AG04450 (cell line): ENCODE measurements at places on chromosomes 13 and 19. TPM values are rescaled to one million over a fixed set of nuclear protein-coding genes. Genes with fewer than 3 reads are reported as not detected.

The APOE gene
- 5.9 and 7.2 TPM in 2 replicates for polyA plus RNA-seq

DNA sequence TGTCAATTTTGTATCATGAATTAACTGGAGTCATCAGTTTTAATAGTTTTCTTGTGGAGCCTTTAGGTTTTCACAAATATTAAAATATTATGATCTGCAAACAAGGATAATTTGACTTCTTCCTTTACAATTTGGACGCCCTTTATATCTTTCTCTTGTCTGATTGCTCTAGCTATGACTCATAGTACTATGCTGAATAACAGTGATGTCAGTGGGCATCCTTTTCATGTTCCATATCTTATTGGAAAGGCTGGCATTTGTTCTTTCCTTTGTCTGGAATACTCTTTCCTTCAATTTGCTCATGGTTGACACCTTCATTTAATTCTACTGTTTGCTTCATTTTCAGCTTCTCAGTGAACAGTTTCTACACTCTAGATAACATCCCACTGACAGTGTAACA, 1129.3 kb downstream of the SLITRK5 start:
- DNase-seq, result no peak

DNA sequence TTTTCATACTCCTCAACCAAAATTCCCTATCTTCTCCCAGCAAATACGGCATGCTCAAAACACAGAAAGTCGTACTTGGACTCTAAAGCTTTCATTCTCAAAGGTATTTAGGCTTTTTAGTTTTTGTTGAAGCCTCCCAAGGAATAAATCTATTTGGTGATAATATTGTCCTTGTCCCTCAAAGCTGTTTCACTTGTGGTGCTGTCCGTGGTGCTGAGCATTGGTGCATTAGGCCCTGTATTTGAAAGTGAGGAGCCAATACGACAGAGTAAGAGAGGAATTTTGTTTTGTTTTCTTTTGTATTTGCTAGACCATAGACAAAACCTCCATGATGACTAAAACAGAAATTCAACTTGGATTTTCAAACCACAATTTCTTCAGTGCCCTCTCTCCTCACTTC, 3.2 kb upstream of the LGALS13 start:
- DNase-seq, result no peak

GRCh38 chr19:21158523-21159135, 16.8 kb downstream of the ZNF431 start:
- peak; percentile 4 for DNase-seq

DNA sequence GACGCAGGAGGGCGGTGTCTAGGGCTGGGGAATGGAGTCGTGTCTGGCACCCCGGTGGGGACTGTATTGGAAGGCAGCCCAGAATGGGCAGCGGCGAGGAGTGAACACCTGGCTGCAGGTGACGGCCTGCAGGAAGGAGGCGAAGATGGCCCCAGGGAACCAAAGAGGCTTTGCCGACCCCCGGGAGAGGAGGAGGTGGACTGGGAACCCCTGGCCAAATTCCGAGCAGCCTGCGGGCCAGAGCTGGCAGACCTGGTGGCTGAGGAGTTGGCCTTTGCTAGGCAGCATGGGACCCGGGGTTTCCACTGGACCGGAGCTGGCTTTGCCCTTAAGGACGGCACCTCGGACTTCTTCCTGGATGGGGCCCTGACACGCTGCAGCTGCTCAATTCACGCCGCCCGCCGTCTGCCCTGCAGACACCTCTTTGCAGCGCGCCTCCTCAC, 25.9 kb downstream of the ZSWIM9 start:
- no peak for DNase-seq

- DNase-seq, result no peak
These were observed 3.1 kb downstream of the SLC1A5 start for GRCh38 chr19:46785054-46785979.

DNA sequence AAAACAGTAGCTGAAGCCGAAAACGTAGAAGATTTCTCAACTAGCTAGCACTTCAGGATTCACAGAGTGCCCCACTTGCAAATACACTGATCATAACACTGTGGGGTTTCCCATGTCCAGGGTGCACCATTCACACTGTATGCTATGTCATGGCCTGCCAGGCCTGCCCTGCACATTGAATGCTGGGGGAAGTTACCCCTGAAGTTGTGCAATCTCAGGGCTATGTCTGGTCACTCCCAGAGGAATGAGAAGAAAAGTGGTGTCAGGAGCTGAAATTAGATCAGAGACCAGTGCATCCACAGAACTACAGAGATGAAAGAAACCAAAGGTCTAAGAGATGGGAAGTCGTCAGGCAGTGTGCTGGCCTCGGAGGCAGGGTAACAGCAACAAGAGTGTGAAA, 196.8 kb downstream of the RAP2A start:
- no peak for DNase-seq

DNA sequence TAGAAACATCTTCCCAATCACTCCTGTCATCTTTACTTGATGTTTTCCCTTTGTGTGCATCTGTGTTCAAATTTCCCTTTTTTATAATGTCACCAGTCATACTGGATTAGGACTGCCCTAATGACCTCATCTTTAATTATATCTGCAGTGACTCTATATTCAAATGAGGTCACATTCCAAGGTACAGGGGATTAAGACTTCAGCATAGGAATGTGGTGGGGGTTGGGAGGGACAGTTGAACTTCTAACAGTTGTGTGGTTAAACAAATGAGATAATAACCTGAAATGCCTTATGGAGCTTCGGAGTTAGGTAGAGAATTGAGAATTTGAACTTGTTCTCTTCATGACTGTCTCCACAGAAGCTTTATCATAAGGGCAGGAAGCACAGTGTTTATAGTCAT, 23.0 kb downstream of the PAN3 start:
- no peak for DNase-seq

DNA sequence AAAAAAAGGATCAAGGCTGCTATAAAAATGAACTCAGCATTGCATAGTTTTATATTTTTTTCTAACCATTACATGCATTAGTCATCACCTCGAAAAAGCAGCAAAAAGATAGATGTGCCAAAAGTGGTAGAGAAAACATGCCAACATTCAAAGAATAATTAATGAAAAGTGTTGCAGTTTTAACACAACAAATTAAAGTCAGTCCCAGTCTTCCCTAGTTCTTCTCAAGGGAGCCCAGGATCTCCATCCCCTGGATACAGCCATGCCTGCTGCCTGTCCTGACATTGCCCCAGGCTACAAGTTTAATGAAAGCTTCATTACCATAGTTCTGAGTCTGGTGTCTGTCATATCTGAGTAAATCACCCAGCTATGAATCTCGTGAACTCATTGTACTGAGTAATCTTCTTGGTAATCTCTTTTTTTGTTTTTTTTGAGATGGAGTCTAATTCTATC, 116.6 kb upstream of the KLF12 start:
- no peak for DNase-seq
